ENCODE measurements at places on chromosomes 5 and 9. TPM values are rescaled to one million over a fixed set of nuclear protein-coding genes. Genes with fewer than 3 reads are reported as not detected.

- peaks cover 35% of the 10 kb centered on the region for H3K4me1 ChIP-seq
- H3K36me3 ChIP-seq, result no peaks in the 10 kb centered on the region
- peaks cover 19% of the 10 kb centered on the region for H3K27me3 ChIP-seq
- H3K4me3 ChIP-seq, result no peak overlapping the region
- no peak overlapping the region for H3K27ac ChIP-seq
Measured at GRCh38 chr9:114503009-114503408, 2.3 kb downstream of the WHRN start.

- no peak overlapping the region for H3K27ac ChIP-seq
- H3K36me3 ChIP-seq, result no peaks in the 10 kb centered on the region
- DNase-seq, result no peak
- H3K4me3 ChIP-seq, result no peak overlapping the region
- H3K27me3 ChIP-seq, result no peaks in the 10 kb centered on the region
Measured at GRCh38 chr5:59301727-59302126, 591.8 kb downstream of the PDE4D start.

DNA sequence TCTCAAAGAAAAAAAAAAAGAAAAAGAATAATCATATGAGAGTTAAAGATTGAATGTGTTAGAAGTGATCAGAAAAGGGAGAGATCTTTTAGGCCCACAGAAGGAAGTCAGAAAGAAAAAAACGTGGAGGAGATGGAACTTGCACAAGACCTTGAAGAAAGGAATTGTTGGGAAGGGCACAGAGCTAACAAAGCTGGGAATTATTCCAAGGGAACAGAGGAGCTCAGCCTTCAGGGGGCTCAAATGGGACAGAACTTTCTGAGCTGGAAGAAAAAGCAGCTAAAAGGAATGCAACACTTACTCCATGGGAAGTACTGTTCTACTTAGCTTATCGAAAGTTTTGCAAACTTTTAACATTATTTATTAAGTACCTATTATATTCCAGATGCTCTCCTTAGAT, 153.4 kb upstream of the ADRA1B start:
- DNase-seq, result no peak
- no peak overlapping the region for H3K27ac ChIP-seq
- no peak overlapping the region for H3K4me3 ChIP-seq

LECT2 gene
- not detected for total RNA-seq
